ENCODE measurements at places on chromosomes 3 and 15.

DNA sequence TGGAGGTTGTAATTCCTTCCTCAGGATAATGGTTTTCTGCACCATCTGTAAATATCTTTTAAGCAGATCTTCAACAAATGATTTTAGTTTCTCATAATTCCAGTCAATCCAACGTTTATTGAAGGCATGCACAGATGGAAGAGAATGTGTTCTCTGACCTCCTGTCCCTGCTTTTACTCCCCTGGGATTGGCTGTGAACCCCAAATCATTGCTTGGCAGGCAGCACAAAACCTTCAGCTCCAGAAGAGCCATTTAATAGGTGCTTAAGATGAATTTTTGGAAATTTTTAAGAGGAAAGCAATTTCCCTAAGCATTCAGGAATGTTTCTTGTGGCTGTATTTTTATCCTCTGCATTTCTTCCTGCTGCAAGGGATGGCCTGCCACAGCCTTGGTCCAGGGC, 25.5 kb upstream of the THSD4 start:
- DNase-seq = no peak

DNA sequence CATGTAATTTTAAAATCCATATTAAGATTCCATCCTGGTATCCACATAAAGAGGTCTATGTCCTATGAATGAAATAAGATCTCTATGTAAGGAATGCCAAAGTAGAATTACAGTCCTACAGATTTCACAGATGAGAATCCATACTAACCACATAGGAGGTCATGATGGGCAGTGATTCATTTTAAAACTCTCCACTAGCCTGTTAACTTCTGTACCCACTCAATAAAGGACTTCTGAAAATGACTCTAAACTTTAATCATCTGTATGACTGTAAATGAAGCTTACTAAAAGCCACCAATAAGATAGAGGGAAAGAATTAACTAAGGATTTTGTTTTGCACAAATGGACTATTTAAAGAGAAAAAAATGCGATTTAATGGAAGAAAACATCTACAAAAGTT, 28.7 kb downstream of the MORC1 start:
- DNase-seq = no peak

GRCh38 chr3:143650827-143651226, 197.4 kb downstream of the SLC9A9 start:
- no peak for DNase-seq

DNA sequence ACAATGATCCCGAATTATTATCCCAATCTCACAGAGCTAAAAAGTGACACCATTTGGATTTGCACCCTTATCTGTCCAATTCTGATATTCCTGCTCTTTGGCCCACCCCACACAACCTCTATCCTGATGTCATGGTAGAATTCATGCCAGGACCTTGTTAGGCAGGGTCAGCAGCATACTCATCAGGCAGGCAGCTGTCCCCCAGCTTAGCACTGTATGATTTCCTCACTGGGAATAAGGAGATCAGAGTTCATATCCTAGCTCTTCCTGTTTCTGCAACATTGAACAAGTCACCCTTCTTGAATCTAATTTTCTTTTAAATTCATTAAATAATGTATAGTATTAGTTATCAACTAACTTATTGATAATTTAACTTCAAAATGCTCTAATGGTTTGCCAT, 12.0 kb upstream of the C3orf80 start:
- DNase-seq = no peak

DNA sequence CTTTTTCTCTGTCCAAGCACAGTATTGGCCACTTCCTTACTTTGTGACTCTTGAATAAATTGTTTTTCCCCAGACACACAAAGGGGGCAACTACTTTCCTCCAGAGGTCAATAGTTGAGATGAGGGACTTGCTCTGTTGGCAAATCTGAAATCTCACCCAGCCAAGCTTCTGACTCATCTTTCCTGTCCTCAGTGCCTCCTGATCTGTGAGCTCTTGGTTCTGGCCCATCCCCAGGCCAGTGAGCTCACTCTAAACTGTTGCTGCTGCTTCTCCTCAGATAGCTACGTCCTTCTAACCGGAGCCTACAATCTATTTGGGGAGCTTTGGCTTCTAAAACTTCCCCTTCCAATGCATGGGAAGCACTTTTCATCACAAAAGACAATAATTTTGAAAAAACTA, 50.0 kb upstream of the NMD3 start:
- DNase-seq = no peak

DNA sequence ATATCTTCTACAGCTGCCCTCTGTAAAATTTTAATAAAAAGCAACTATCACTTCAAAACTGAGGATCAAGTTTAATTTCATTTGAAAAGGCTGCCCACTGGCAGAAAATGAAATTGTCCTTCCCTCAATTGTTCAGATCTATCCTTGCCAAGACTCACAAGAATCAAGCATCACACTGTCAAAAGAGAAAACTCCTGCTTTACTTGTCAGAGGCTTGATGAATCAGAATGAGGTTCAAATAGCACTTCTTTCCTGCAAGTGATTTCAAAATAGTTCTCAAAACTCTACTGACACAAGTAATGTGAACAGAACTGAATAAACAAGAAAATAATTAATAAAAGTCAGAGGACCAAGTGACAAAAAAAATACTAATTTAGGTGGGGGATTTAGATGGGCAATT, 70.6 kb downstream of the GOLIM4 start:
- no peak for DNase-seq

GRCh38 chr3:177992993-177993970, 543.0 kb upstream of the KCNMB2 start:
- DNase-seq = no peak

DNA sequence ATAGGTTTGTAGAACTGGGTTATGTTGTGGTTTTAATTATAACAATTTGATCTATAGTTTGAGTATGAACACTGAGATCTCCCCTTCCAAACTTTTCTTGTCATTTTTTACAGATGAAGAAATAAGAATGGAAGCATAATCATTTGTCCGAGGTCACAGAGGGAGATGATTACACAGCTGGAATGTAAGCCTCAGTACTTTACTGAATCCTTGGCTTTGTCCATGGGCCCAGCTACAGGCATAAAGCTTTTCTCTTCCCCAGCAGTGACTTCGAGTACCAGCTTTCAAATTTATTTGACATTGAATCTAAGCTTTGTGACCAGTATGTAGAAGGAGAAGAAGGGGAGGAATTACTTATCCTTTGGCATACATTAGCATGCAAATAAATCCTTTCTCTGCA, 80.9 kb upstream of the DCBLD2 start:
- DNase-seq = peak; percentile 29

GRCh38 chr3:172247525-172248274, 200.6 kb downstream of the GHSR start:
- no peak for DNase-seq

GRCh38 chr3:58082047-58082446, 73.8 kb downstream of the FLNB start:
- DNase-seq = peak; percentile 54

- DNase-seq = no peak
Observed at GRCh38 chr3:166451997-166452396, 614.8 kb upstream of the BCHE start.

- no peak for DNase-seq
Observed at GRCh38 chr3:102135316-102135715, 286.0 kb downstream of the NFKBIZ start.

GRCh38 chr15:85614059-85614458, 180.7 kb downstream of the KLHL25 start:
- peak; percentile 60 for DNase-seq

GRCh38 chr3:23826382-23827064, 20.8 kb downstream of the UBE2E1 start:
- DNase-seq = no peak

DNA sequence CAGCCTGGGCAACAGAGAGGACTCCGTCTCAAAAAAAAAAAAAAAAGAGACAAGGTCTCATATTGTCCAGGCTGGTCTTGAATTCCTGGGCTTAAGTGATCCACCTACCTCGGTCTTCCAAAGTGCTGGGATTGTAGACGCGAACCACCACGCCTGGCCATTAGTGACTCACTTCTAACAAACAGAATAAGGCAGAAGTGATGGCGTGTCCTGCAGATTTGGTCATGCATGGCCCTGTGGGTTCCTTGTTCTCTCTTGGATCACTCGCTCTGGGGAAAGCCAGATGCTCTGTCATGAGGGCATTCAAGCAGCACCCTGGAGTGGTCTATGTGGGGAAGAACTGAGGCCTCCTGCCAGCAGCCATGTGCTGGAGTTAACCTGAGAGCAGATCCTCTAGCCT, 27.4 kb upstream of the TJP1 start:
- DNase-seq = no peak

GRCh38 chr3:192372616-192373015, 354.7 kb downstream of the FGF12 start:
- no peak for DNase-seq

DNA sequence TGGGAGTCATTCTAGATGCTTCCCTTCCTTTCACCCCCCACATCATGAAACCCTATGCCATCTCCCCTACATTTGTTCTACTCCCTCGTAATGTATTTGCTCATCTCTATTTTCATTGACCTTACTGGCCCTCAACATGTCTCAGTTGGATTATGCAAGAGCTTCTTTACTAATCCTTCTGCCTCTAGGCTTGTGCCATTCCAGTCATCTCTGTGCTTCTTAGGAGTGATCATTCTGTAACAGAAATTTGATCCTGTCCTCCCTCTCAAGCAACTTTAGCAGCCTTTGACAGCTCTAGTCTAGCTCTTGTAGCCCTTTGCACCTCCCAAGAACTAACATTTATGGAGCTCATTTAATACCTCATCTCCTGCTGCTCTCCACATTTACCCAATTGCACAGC, 64.7 kb downstream of the ISL2 start:
- peak; percentile 20 for DNase-seq

DNA sequence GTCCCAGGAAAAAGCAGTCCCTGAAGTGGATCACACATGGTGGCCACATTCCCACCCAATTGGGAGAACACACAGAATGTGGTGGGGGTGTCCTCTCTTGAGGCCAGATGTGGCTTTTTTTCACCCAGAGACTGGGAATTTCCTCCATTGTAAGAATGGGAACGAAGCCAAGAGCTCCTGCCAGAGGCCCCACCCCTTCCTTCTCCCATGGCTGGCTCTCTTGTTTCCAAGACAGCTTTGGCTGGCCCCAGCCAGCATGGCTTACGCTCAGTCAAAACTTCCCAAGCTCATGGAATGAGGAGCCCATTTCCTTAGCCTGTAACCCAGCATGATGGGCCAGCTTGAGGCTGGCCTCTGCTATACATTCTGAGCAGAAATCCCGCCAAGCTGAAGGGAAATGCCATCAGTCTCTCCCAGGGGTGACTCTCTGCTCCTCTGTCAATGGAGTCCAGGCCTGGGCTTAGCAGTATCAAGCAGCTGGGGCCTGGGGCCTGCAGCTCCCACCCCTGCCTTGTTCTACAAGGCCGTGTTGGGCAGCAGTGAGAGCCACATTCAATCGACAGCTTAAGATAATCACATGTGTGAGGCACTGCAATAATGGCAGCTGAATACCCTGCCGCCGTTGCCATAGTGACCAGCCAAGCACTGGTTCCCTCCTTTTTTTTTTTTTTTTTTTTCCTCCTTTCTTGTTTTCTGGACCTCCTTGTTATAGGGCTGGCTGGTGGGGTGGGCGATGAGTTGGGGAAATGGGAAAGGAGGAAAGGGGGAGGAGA, 142.4 kb downstream of the EPHB1 start:
- peak; percentile 9 for DNase-seq

DNA sequence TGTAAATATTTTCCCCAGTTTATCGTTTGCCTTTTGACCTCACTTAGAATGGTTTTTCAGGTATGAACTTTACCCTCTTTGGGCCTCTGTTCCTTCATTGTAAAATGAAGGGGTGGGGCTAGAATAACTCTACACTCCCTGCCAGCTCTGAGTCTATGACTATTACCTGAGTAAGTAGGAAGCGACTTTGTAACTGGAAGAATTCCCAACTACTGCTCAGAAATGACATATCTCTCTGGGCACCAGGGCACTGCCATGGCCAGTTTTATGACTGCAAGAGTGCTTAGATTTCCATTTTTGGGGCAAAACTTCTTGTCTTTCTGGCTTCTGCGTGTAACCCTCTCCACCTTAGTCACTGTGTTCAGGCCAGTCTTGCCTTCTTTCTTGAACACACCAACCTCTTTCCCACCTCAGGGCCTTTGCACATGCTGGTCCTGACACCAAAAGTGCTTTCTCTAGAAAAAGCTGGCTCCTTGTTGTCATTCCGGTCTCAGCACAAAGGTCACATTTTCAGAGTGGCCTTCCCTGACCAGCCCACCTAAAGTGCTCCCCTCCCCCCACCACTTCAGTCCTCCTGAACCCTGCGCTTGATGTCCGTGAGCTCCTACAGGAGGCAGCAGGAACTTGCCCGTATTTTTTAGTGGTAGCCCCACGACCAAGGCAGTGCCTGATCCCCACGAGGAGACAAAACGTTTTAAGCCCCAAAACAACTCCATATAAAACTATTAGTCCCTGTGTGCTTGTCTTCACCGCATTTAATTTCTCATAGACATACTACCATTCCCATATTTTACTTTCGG, 25.6 kb downstream of the CDCP1 start:
- DNase-seq = no peak

DNA sequence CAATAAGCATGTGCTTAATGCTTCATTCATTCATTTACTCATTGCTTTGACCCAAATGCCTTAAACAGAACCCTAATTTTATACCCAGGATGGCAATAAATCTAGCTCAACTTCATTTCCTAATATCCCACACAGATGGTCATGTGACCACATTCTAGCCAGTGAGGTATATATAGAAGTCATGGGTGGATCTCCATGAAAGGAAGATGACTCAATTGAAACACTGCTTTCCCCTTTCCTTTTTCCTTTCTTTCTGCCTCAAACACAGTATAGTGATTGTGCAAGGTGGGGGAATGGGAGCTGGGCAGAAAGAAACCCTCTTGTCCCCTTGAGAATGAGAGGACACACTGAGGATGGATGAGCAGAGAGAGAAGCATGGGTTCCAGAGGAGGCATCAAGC, 183.5 kb upstream of the PRICKLE2 start:
- DNase-seq = no peak

GRCh38 chr3:122886946-122887345, 92.1 kb downstream of the SLC49A4 start:
- no peak for DNase-seq

- DNase-seq = no peak
Observed at GRCh38 chr15:70345251-70346019, 247.7 kb upstream of the TLE3 start.

DNA sequence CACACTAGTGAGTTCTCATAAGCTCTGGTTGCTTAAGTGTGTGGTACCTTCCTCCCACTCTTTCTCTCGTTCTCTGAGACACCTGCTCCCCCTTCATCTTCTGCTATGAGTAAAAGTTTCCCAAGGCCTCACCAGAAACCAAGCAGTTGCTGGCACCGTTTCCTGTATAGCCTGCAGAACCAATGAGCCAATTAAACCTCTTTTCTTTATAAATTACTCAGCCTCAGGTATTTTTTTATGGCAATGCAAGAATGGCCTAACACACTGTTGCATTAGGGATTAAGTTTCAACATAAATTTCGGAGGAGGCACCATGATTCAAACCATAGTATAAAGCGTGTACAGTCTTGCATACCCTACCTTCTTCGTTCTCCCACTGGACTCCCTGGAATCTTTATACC, 252.3 kb upstream of the CHRM5 start:
- no peak for DNase-seq

- no peak for DNase-seq
Observed at GRCh38 chr3:46578973-46579755, 13.1 kb upstream of the LRRC2 start.

GRCh38 chr3:134754768-134755559, 40.1 kb upstream of the EPHB1 start:
- peak; percentile 49 for DNase-seq

GRCh38 chr3:137612291-137612690, 151.8 kb upstream of the SOX14 start:
- no peak for DNase-seq

All from tongue (tissue), 3 donors.